Heart right ventricle (tissue), 16 donors: ENCODE measurements at places on chromosomes 7 and 10.

GRCh38 chr10:3107426-3107961 lies 40.1 kb downstream of the PFKP start:
- DNase-seq = peak; percentile 71

DNA sequence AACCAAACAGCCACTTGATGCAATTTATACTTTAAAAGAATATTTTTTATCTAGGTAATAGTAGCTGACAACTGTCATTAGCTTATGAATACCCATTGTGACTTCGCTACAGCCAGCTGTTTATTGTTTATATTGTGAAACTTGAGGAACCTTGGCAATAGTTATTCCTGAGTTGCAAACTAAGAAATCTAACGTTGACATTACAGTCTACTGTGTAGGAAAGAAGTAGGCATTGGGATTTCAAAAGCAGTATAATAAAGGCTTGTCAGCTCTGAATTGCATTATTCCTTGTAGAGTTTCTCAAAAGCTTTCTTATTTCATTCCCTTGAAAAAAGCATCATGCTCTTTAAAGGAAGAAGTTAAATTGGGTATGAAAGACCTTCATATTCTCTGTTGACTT lies 42.7 kb upstream of the OIT3 start:
- no peak for DNase-seq

GRCh38 chr7:3404501-3404900 lies 103.4 kb downstream of the SDK1 start:
- no peak for DNase-seq

DNA sequence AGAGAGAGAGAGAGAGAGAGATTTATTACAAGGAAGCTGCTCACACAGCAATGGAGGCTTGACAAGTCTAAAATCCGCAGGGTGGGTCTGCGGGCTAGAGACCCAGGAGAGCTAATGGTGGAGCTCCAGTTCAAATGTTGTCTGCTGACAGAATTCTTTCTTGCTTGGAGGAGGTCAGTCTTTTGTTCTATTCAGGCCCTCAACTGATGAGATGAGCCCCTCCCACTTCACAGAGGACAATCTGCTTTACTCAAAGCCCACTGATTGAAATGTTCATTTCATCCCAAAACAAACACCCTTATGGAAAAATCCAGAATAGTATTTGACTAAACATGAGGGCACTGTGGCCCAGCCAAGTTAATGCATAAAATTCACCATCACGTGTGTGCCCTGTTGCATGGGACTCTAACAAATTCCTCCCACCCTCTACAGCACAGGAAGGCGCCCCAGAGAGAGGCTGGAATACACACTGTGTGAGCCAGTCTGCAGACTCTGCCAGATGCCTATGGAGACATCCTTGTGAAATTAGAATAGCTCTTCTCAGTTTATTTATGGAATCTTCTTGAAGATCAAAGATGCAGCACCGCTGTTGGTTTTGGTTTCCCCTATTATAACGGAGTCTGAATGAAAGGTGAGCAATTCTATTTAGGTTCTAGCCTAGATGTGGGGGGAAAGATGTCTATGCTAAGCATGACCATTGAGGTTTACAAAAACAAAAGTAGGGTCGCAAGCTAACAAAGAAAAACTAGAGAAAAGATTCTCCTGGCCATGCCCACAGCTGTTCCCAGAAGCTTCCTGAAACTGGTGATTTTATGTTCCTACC lies 123.0 kb upstream of the SFMBT2 start:
- DNase-seq = no peak

- DNase-seq = no peak
Measured at GRCh38 chr10:137031-137430, 1.8 kb downstream of the ZMYND11 start.

GRCh38 chr7:73830681-73831583 lies at the start of gene CLDN4:
Gene CLDN4, plus strand, starts transcription at chr7:73830996. Its CDS starts 206 bp downstream, at chr7:73831202.
- DNase-seq = no peak

- no peak for DNase-seq
Measured at GRCh38 chr7:37663693-37664092, 19.9 kb upstream of the GPR141 start.

DNA sequence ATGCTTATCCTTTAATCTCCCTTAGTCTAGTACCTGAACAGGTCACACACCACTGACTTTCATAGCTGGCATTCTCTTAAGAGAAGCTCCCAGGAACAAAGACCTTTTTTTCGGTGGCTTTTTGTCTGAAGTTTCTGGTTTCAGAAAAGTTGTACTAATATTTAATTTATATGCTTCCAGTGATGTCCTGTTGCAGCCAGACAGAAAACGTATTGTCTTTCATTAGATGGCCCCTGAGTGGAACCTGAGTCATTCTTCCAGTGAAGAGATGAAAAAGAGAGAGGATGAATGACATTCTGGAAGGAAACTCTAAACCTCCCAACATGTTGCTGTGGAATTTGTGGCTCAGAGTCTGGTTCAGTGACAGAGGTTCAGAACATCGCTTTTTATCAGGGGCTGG lies 274.8 kb upstream of the TAC1 start:
- no peak for DNase-seq

- DNase-seq = no peak
Measured at GRCh38 chr10:73205890-73206289, 38.0 kb downstream of the FAM149B1 start.

DNA sequence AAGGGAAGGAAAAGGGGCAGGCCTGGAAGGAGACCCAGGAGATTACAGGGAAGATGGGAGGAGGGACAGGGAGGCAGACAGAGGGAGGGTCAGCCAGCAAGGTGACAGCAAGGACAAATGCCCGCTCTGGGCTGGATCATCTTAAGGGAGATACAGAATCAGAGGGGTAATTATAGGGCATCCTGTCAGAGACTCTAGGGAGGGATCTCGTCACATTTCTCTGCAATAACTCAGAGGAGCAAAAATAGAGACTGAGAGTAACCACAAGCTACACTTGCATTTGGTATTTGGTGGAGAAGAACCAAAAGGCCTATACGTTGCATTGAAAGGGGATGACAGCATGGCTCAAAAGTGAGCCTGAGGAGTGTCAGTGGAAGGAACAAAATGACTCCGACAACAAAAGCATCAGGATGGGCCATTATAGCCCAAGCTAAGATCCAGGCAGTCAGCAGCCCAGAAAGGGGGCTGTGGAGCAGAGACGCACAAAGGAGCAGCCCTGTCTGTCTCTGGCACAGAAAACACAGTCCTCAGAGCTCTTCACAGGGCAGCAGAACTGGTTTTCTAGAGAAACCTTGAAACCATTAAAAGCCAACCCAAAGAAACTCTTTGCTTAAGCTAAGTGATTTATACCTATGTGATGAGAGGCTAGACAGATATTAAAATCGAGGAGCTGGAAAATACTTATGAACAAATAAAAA lies 430.2 kb upstream of the VSTM2A start:
- DNase-seq = no peak

- DNase-seq = no peak
Measured at GRCh38 chr7:50317697-50318669, 13.5 kb downstream of the IKZF1 start.

- no peak for DNase-seq
Measured at GRCh38 chr7:108348913-108349312, 107.3 kb downstream of the NRCAM start.

- no peak for DNase-seq
Measured at GRCh38 chr10:130053561-130053960, 57.1 kb downstream of the C10orf143 start.

DNA sequence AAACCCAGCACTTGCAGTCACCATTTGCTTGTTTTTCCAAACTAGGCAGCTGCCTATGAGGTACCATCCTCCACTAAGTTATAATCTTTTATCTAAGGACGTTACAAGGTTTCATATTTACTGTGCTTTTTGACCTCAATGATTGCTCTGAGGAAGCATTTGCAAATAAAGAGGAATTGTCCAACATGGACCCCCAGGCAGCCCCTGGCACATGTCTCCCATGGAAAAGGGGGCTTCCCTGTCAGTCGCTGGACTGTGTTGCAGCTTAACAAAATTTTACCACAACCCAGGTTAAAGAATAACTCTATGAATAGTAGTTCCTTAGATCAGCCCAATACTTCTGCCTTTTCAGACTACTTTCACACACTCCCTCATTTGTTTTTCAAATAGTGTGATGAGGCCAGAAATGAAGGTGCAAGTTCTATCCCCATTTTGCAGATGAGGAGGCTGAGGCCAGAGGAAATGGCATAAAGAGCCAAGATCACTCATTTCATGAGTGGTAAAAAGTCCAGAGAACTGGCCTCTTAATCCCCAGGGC lies 52.8 kb upstream of the ZPBP start:
- DNase-seq = no peak

- no peak for DNase-seq
Measured at GRCh38 chr10:17219024-17219423, 9.0 kb upstream of the VIM start.

- no peak for DNase-seq
Measured at GRCh38 chr10:29795850-29796249, 161.1 kb upstream of the SVIL start.

- DNase-seq = no peak
Measured at GRCh38 chr7:4436936-4437335, 245.2 kb upstream of the FOXK1 start.

GRCh38 chr7:138246428-138246827 lies 170.2 kb downstream of the AKR1D1 start:
- no peak for DNase-seq

DNA sequence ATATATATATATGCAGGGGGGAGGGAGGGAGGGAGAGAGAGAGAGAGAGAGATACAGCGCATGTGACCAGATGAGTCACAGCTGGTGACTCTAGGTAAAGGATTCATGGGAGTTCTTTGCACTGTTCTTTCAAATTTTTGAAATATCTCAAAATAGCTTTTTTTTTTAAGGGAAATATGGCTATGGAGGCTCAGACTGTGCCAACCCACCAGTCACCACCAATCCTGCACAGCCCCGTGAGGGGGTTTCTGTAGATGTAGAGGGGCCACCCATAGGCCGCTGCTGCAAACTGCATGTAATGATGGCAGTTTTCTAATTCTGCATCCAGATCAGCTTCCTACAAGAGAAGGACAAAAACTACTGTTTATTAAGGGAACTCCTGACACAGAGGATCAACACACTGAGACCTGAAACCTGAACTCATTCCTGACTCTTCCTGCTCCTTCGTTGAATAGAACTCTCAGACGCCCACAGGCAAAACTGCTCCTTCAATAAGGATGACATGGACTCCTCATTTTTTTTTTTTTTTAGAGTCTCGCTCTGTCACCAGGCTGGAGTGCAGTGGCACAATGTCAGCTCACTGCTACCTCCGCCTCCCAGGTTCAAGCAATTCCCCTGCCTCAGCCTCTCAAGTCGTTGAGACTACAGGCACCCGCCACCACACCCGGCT lies 17.3 kb downstream of the DAGLB start:
- no peak for DNase-seq

DNA sequence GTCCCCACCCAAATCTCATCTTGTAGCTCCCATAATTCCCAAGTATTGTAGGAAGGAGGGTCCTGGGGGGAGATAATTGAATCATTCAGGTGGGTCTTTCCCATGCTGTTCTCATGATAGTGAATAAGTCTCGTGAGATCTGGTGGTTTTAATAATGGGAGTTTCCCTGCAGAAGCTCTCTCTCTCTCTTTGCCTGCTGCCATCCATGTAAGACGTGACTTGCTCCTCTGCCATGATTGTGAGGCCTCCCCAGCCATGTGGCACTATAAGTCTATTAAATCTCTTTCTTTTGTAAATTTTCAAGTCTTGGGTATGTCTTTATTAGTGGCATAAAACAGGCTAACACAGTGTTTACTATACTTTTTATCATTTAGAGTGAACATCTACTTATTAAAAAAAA lies 338.8 kb downstream of the ANKRD7 start:
- DNase-seq = no peak

- no peak for DNase-seq
Measured at GRCh38 chr10:77949167-77949566, 22.6 kb upstream of the DLG5 start.

- DNase-seq = no peak
Measured at GRCh38 chr7:81007051-81007450, 88.2 kb upstream of the SEMA3C start.

DNA sequence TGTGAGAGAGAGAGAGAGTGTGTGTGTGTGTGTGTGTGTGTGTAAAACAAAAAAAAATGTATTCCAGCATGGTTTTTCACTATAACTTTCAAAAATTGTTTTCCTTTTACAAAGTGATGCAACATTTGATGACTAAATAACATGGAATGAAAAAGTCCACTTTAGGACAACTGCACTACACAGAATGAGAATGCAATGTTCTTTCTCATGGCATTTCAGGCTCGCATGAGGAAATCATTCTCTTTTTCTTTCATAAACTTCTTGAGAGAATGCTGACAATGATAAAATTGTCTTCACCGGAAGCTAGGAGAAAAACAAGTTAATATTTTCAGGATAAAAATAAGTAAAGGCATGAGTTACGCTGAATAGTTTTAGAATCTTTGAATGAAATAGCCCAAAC lies 53.7 kb downstream of the SLC16A12 start:
- no peak for DNase-seq
